Esophagus squamous epithelium (tissue), 5 donors: ENCODE measurements at places on chromosomes 7 and 10.

GRCh38 chr7:151166629-151167196, 781 bp downstream of the GBX1 start:
- H3K4me3 ChIP-seq = peak overlapping the region; percentile 26
- H3K4me1 ChIP-seq = peaks cover 11% of the 10 kb centered on the region
- H3K36me3 ChIP-seq = no peaks in the 10 kb centered on the region
- H3K27ac ChIP-seq = no peak overlapping the region
- no peak for DNase-seq

GRCh38 chr10:69415049-69415448, 1.7 kb downstream of the TACR2 start:
- H3K4me1 ChIP-seq = peaks cover 32% of the 10 kb centered on the region
- H3K4me3 ChIP-seq = peak overlapping the region; percentile 34
- no peaks in the 10 kb centered on the region for H3K36me3 ChIP-seq
- no peak for DNase-seq
- H3K27ac ChIP-seq = peak overlapping the region; percentile 94

DNA sequence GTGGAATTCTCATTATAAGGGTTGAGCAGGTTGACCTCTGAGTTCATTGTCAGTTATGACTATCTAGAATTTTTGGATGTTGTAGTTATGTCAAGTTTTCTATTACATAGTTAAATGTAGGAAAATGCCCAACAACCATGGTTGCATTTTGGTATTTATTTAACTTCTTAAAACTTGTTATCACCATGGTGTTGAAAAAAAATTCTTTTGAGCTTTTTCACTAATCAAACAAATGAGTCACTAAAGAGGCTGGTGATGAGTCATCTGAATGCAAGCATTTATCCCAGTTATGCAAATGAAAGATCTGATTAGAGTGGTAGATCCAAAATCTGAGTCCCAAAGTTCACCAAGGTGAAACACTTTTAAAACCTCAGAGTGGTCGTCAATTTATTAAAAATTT, 624.7 kb upstream of the IGFBP3 start:
- H3K27me3 ChIP-seq = no peaks in the 10 kb centered on the region
- no peak overlapping the region for H3K4me3 ChIP-seq
- DNase-seq = no peak
- H3K4me1 ChIP-seq = no peaks in the 10 kb centered on the region

DNA sequence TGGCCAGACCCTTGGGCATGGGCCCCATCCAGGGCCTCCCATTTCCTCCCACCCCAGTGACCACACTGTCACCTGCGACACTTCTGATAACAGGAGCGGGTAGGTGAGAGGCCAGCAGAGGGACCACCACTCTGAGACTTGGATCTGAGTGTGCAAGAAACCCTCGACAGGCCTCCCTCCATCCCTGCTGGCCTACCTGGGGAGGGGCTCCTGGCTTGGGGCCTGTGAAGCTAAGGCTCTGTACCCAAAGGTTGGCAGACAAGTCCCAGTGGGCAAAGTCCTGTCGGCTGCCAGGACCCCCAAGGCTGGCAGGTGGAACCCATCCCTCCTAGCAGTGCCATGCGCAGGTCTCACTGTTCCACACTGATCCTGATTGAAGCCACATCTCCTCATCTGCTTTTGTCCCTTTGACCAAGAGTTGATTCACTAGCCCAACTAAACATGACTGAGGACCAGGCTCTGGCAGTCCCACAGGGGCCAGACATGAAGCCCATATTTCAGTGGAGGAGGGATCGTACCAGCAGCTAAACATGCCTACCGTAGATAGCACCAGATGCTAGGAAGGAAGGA, 1.2 kb upstream of the PGAM2 start:
- H3K36me3 ChIP-seq = peaks cover 13% of the 10 kb centered on the region
- H3K27ac ChIP-seq = no peak overlapping the region
- H3K4me3 ChIP-seq = no peak overlapping the region
- H3K27me3 ChIP-seq = no peaks in the 10 kb centered on the region
- peaks cover 18% of the 10 kb centered on the region for H3K4me1 ChIP-seq

- H3K27me3 ChIP-seq = no peaks in the 10 kb centered on the region
- H3K4me3 ChIP-seq = peak overlapping the region; percentile 58
- peaks cover 28% of the 10 kb centered on the region for H3K36me3 ChIP-seq
- DNase-seq = no peak
- H3K4me1 ChIP-seq = peaks cover 91% of the 10 kb centered on the region
These were observed 6.0 kb downstream of the LDB1 start for GRCh38 chr10:102113956-102114857.

GRCh38 chr10:71725998-71726579, 6.5 kb upstream of the C10orf105 start:
- peak overlapping the region; percentile 94 for H3K27ac ChIP-seq
- H3K36me3 ChIP-seq = no peaks in the 10 kb centered on the region
- no peaks in the 10 kb centered on the region for H3K27me3 ChIP-seq
- H3K4me1 ChIP-seq = peaks cover 52% of the 10 kb centered on the region
- no peak for DNase-seq

GRCh38 chr10:77111611-77112550, 525.7 kb downstream of the KCNMA1 start:
- H3K27ac ChIP-seq = peak overlapping the region; percentile 26
- no peaks in the 10 kb centered on the region for H3K36me3 ChIP-seq
- no peak overlapping the region for H3K4me3 ChIP-seq
- DNase-seq = no peak
